Astrocyte (in vitro differentiated cells and primary cell): ENCODE measurements at places on chromosomes 7 and 10. TPM values are rescaled to one million over a fixed set of nuclear protein-coding genes. Genes with fewer than 3 reads are reported as not detected.
A peak's percentile ranks its signal among the peaks of the same experiment; 100 is the strongest.

- H3K27me3 ChIP-seq, result no peaks in the 10 kb centered on the region
- DNase-seq, result peak; percentile 71
- no peak overlapping the region for H3K27ac ChIP-seq
- H3K36me3 ChIP-seq, result no peaks in the 10 kb centered on the region
These were observed 55.2 kb downstream of the DIP2C start for GRCh38 chr10:634256-634655.

GRCh38 chr10:132702601-132703418, 83.1 kb downstream of the NKX6-2 start:
- no peak overlapping the region for H3K27ac ChIP-seq
- peaks cover 5% of the 10 kb centered on the region for H3K36me3 ChIP-seq
- DNase-seq, result no peak
- H3K27me3 ChIP-seq, result no peaks in the 10 kb centered on the region
- peaks cover 10% of the 10 kb centered on the region for H3K4me1 ChIP-seq
- H3K4me3 ChIP-seq, result no peak overlapping the region

DNA sequence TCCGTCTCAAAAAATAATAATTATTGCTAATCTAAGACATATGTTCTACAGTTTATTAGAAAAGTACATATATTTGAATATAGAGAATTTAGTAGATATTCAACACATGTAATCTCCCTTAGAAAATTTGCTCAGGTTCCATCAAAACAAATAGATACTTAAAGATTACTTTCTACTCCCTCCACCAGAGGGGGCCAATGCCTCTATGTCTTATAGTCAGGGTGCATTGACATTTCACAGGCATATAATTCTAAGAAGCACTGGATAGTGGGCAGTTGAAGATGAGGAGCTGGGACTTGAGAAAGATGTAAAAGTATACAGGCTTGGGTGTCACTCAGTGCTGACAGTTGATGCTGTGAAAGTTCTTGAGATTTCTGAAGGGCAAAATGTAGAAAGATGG, 301.6 kb upstream of the HPS1 start:
- no peaks in the 10 kb centered on the region for H3K36me3 ChIP-seq
- no peak overlapping the region for H3K4me3 ChIP-seq
- no peak for DNase-seq
- no peak overlapping the region for H3K27ac ChIP-seq
- H3K4me1 ChIP-seq, result no peaks in the 10 kb centered on the region
- H3K27me3 ChIP-seq, result no peaks in the 10 kb centered on the region

- no peaks in the 10 kb centered on the region for H3K4me1 ChIP-seq
- no peak for DNase-seq
- no peak overlapping the region for H3K27ac ChIP-seq
These were observed 71.6 kb upstream of the ZPBP start for GRCh38 chr7:50164559-50165170.

DNA sequence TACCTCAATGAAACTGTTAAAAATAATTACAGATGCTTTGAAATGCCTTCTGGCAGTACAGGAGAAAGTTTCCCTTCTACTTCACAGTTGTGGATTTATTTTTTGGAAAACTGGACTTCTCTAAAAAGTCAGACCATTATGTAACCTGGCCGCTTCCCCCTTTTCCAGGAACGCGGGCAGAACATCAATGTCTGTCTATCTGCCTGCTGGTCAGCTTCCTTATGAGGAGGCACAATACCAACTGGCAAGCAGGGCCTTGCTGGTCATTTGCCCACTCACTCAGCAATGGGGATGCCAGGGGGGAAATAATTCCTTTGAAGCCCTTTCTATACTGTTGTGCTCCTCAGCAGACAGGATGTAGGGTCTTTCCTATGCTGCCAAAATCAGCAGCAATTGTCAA, 22.5 kb upstream of the ADRB1 start:
- H3K27ac ChIP-seq, result no peak overlapping the region
- no peaks in the 10 kb centered on the region for H3K27me3 ChIP-seq
- H3K4me3 ChIP-seq, result no peak overlapping the region
- peaks cover 9% of the 10 kb centered on the region for H3K4me1 ChIP-seq
- no peak for DNase-seq
- H3K36me3 ChIP-seq, result no peaks in the 10 kb centered on the region

DNA sequence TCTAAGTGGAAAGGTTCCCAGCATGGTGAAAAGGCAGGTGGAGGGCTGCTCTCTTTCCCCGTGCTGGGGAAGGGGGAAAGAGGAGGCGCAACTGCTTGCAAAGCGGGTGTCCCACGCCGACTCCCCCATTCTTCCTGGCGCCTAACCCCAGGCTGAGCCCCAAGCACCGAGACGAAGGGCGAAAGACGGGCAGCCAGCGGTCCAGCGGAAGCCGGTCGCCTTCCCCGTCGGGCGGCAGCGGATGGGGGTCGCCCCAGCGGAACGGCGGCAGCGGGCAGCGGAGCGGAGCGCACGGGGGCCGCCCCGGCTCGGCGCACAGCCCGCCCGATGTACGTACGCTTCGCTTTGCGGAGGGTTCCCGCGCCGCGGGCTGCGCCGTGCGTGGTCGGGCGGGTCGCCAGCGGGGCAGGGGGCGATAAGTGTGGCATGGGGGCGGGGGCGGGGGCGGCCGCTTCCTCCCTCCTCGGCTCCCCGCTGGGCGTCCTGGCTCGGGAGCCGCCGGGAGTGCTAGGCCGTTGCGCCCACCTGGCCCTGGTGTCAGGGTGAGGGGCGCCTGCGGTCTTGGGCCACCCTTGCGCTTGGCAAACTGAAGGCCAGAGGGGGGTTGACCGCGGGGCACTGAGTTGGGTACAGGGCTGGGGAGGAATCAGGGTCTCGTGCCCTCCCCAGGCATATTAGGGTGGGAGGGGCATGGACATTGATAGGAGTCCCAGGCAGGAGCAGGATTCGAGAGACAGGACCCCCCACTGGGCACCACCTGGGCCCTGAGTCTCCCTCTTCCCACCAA, 35.2 kb upstream of the HSPB1 start:
- H3K4me3 ChIP-seq, result no peak overlapping the region
- peaks cover 26% of the 10 kb centered on the region for H3K27me3 ChIP-seq
- H3K36me3 ChIP-seq, result no peaks in the 10 kb centered on the region
- no peak overlapping the region for H3K27ac ChIP-seq

The PIK3AP1 gene
- total RNA-seq, result 6.7 and 9.3 TPM in 2 replicates

The GOLGA7B gene
- total RNA-seq, result 0.16 TPM in 1 of 2 replicates, not detected in the other

The PHYHIPL gene
- 0.34 TPM in 1 of 2 replicates, not detected in the other for total RNA-seq

The PTN gene
- 11.1 and 17.2 TPM in 2 replicates for total RNA-seq

The SLC13A4 gene
- total RNA-seq, result 0.07 TPM in 1 of 2 replicates, not detected in the other

The NEBL gene
- 3.7 and 6.0 TPM in 2 replicates for total RNA-seq
